Caudate nucleus (tissue), 63 donors: ENCODE measurements at places on chromosomes 7 and 10.

DNA sequence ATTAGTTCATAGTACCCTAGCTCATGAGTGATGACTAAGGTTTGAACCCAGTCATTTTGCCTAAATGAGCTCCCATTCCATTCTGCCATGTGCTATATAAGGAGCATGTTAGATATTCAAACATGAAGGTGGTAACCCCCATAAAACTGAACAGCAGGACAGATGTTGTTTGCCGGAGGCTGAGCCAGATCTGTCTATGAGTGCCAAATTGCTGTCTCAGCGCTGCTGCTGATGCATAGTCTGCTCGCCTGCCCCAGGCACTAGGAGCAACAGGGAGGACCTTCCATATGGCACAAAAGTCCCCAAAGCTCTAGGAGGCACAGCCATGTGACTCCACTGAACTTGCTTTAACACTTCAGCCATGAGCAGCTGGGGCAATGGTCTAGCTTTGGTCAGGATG is 466.0 kb upstream of the GHITM start:
- DNase-seq: no peak

GRCh38 chr7:131212114-131212513 is 115.6 kb upstream of the MKLN1 start:
- DNase-seq: no peak

GRCh38 chr7:150831851-150832250 is 20.5 kb upstream of the AOC1 start:
- DNase-seq: no peak

GRCh38 chr10:27537787-27538186 is 33.7 kb downstream of the RAB18 start:
- DNase-seq: no peak

DNA sequence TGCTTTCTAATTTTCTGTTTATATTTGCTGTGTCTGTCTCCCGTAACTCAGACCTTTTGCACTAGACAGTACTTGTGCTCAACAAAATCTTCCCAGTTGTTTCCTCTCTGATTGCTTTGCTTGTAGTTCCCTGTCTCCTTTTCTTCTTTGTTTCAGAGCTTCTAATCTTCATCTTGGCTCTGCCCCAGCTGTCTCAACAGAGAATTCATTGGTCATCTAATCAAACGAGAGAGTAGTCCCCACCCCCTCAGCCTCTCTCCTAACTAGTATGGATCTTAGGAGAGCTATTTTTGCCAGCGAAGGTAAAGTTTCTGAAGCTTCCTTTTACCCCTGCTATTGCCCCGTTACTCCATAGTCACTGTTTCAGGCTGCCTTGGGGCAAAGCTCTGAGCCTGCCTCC is 32.8 kb downstream of the SLC26A4 start:
- DNase-seq: no peak

DNA sequence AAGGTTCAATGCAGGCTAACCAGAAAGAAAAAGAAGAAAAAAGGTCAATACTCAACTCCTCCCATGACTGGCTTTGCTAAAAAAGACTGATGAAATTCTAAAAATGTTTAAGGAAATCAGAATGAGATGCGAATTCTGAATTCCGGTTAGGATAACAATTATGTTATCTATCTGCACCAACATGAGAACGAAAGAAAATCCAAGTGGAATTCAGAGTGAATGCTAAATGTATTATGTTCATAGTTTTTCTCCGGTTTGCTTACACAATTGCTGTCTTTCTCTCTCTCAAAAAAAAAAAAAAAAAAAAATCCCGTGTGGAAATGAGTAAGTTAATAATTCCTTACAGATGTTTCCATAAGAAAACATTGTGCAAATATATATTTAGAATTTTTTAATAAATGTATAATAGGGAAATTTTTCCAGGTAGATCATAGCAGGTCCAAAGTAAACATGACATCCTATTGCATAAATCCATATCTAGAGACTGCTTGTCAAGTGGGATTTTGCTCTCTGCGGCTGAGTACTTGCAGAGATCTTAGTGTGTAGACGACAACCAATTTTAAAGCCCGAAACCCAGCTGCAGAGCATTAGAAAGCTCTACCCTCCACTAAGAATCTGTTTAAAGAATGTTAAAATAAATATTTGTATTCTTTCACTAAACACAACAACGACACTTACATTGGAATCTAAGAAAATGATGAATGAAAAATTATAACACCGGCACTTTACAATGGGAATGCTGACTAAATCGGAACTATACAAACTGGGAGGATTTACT is 104.0 kb downstream of the JAZF1 start:
- no peak for DNase-seq

DNA sequence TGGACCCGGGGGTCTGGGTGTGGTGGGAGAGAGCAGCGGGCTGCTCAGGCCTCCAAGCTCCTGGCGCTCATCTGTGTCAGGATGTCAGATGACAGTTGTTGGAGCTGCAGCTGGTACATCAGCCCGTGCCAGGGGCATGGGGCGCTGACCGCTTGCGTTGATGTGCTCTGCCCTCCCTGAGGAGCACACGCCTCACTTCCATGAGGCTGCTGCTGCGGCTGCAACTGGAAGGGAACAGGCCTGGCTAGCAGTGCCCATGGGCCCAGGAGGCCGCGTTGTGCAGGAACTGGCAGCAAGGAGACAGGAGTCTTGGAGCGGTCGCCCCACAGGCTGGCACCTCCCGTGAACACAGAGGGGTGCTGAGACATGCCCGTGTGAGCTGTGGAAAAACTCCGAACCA is 361.3 kb upstream of the MKI67 start:
- no peak for DNase-seq
